NCI-H82 (cell line): ENCODE measurements at places on chromosomes 5 and 9.

GRCh38 chr9:130137641-130138081 is 34.5 kb upstream of the NCS1 start:
- DNase-seq: no peak

DNA sequence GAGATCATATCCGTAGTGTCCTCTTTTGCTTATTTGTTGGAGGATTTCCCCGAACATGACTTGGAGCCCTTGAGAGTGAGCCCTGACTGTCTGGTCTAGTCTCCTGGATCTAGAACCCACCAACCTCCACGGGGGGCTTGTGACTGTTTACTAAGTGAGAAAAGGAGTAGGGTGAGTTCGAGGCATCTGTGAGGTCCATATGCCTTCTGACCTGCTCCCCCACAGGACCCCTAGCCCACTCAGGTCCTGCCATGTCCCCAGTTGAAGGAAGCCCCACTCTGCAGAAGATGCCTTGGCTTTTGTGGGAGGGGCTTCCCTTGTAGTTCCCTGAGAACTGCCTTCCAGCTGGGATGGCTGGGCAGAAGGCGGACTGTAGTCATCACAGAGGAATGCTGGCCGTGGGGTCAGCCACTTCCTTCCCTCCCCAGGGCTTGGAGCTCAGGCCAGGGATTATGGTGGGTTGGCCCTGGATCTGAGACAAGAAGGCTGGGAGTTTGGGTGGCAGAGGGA is 7.0 kb upstream of the IRF1 start:
- DNase-seq: no peak

- no peak for DNase-seq
These were observed 52.0 kb downstream of the CEMIP2 start for GRCh38 chr9:71716138-71716909.

GRCh38 chr5:68271124-68271523 is 55.6 kb downstream of the PIK3R1 start:
- DNase-seq: no peak

DNA sequence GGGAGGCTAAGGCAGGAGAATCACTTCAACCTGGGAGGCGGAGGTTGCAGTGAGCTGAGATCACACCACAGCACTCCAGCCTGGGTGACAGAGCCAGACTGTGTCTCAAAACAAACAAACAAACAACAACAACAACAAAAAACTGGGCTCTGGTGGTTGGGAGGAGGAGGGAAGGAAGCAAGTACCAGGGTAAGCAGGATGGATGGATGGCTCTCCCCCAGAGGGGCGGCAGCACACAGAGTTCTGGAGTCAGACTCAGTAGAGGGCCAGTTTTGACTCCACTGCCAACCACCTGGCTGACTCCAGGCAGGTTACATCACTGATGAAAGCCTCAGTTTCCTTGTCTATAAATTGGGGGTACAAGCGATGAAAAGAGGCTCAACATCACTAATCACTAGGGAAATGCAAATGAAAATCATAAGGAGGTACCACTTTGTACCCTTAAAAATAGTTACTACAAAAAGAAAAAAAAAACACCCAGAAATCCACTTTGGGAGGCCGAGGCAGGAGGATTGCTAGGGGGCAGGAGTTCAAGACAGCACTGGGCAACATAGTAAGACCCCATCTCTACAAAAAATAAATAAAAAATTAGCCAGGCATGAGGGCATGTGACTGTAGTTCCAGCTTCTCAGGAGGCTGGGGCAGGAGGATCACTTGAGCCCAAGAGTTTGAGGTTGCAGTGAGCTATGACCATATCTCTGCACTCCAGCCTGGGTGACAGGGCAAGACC is 3.2 kb downstream of the SLC22A4 start:
- no peak for DNase-seq

- DNase-seq: no peak
These were observed 40.8 kb upstream of the RNF130 start for GRCh38 chr5:180112181-180112861.

GRCh38 chr9:113530022-113530635 is 66.6 kb downstream of the RGS3 start:
- no peak for DNase-seq

GRCh38 chr5:1759378-1759970 is 40.2 kb downstream of the MRPL36 start:
- no peak for DNase-seq

- peak; percentile 1 for DNase-seq
These were observed 596.1 kb downstream of the IRX1 start for GRCh38 chr5:4191703-4192102.

GRCh38 chr5:136258463-136258862 is 65.5 kb upstream of the SMIM32 start:
- DNase-seq: no peak

GRCh38 chr5:40499518-40500273 is 180.0 kb upstream of the PTGER4 start:
- no peak for DNase-seq

GRCh38 chr5:53034832-53035231 is 45.7 kb downstream of the ITGA2 start:
- DNase-seq: no peak

DNA sequence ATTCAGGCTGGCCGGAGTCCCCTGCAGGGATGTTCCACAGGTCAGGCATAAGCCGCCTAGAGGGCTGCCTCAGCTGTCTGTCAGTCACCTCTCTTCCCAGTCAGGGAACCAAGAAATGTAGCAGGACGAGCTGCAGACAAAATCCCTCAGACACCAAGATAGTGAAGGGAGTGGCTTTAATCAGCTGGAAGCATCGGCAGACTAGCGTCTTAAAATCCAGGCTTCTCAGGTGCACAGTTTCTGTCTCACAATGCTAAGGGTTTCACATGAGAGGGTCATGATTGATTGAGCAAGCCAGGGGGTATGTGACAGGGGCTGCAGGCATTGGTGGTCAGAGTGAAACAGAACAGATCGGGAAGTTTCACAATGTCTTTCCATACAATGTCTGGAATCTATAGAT is 247.2 kb downstream of the CDH10 start:
- no peak for DNase-seq

- no peak for DNase-seq
These were observed 24.8 kb downstream of the TSPAN17 start for GRCh38 chr5:176671890-176672747.

- no peak for DNase-seq
These were observed 408.7 kb downstream of the ARHGEF28 start for GRCh38 chr5:74034733-74035132.

- no peak for DNase-seq
These were observed 10.4 kb downstream of the ENHO start for GRCh38 chr9:34512131-34513078.

- no peak for DNase-seq
These were observed 263.3 kb downstream of the GADD45G start for GRCh38 chr9:89868100-89868499.

DNA sequence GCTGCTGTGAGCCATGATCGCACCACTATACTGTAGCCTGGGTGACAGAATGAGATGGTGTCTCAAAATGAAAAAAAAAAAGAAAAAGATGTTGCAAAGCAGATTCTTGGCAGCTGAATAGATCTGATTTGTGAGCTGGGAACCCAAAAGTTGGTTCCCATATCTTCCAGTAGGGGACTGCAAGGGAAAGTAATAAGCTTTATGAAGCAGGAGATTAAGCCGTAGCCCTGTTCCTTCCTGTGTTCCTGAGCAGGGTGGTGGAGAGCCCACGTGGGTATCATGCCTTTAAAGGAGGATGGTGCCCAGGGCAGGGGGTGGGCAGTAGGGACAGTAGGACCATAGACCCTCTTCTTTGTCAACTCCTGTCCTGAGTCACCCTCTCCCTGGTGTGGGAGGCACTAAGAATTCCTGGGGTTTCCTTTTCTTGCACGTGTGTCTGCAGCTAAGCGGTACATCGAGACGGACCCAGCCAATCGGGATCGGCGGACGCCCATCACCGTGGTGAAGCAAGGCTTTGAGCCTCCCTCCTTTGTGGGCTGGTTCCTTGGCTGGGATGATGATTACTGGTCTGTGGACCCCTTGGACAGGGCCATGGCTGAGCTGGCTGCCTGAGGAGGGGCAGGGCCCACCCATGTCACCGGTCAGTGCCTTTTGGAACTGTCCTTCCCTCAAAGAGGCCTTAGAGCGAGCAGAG is 37.9 kb downstream of the STOM start:
- peak; percentile 59 for DNase-seq

- DNase-seq: no peak
These were observed 69.5 kb upstream of the XPA start for GRCh38 chr9:97766610-97767009.

DNA sequence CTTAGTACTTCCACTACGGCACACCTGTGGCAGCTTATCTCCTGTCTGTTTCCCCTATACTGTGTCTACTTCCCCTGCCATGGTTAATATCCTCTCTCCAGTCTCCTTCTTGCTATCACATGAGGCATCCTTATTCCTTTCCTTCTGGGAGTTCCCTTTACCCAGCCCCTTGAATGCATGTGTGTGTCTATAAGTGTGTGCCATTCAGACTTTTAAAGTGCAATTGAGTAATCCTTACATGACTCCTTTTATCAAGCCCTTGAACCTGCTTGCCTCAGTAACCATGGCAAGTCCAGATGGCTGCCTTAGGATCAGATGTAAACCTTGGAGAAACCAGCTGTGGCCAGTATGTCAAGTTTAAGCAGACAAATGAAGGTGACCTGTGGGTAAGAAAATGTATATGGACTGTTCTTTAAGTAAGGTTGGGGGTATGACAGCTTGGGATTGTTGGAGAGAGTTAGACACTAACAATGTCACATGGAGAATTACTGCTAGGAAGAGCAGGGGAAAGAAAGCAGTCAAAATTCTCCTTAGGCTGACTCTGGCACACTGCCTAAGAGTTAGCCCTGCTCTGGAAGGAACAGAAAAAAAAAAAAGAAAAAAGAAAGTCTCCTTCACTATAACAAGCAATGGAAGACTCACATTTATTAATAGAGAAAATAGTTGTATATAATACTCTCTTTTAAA is 142.1 kb downstream of the HINT1 start:
- DNase-seq: peak; percentile 4

DNA sequence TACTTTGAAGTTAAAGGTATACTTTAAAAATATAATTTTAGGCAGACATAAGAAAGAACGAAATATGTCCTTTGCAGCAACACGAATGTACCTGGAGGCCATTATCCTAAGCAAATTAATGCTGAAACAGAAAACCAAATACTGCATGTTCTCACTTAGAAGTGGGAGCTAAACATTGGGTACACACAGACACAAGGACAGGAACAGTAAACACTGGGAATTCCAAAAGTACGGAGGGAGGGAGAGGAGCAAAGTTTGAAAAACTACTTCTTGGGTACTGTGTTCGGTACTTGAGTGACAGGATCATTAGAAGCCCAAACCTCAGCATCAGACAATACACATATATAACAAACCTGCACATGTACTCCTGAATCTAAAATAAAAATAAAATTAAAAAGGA is 40.9 kb downstream of the TJP2 start:
- no peak for DNase-seq

DNA sequence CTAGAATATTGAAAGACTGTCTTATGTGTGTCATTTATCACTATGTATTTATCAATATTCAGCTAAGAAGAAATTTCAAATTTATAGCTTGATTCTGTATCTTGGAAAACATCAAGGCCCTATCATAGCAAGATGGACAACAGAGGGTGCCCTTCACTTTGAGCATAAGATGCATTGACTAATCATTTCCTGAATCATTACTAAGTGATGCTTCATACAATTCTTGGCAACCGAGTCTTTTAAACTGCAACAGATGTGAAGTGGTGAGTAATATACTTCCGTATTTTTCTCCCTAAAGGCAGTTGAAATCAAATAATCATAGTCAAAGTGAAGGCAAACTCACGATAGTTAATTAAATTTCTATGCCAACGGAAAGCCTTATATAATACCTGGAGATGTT is 318.6 kb upstream of the RGMB start:
- DNase-seq: no peak

DNA sequence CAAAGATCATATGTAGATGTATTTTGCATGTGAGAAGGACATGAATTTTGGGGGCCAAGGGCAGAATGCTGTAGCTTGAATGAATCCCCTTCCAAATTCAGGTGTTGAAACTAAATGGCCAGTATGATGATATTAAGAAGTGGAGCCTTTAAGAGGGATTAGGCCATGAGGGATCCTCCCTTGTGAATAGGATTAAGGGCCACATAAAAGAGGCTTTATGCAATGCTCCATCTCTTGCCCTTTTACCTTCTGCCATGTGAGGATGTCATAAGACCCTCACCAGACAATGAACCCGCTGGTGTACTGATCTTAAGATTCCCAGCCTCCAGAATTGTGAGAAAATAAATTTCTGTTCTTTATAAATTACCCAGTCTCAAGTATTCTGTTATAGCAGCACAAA is 206.1 kb downstream of the YTHDC2 start:
- DNase-seq: peak; percentile 95

DNA sequence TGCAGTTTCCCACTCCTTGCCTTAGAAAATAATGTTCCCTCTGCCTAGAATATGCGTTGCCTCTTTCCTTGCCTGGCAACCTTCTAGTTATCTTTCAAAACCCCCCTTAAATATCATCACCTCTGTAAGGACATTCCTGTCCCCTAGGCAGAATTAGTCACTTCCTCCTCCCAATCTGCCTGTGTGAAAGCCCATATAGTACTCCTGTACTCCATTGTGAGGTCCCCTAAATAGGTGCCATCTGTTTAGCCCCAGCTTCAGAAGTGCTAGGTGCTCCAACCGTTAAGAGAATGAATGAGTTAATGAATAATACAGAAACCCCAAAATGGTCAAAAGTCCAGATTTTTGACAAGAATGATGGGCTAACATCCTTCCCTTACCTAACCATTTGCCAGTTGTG is 181.4 kb downstream of the GDNF start:
- peak; percentile 1 for DNase-seq
